ENCODE measurements at places on chromosomes 11 and 22.

DNA sequence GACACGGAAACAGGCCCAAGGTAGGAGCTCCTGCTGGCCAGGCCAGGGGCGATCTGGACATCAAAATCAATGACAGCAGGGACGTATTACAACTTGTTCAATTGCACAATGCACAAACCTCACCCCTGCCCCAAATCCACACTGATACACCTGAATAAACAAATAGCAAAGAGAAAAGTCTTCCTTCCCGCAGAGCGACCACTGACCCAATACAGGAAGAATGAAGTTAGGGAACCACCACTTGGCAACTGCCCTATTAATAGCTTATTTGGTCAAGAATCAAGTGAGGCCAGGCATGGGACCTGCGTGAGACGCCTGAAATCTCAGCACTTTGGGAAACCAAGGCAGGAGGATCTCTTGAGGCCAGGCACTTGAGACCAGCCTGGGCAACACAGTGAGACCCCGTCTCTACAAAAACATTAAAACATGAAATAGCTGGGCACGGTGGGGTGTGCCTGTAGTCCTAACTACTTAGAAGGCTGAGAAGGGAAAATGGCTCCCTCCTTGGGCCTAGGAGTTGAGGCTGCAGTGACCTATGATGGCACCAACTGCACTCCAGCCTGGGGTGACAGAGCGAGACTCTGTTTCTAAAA lies 109.1 kb downstream of the MED15 start:
- no peak for DNase-seq

GRCh38 chr11:60844870-60845221 lies 2.9 kb downstream of the CCDC86 start:
- DNase-seq = no peak

- DNase-seq = no peak
These were observed 9.3 kb downstream of the TENM4 start for GRCh38 chr11:79431535-79431934.

DNA sequence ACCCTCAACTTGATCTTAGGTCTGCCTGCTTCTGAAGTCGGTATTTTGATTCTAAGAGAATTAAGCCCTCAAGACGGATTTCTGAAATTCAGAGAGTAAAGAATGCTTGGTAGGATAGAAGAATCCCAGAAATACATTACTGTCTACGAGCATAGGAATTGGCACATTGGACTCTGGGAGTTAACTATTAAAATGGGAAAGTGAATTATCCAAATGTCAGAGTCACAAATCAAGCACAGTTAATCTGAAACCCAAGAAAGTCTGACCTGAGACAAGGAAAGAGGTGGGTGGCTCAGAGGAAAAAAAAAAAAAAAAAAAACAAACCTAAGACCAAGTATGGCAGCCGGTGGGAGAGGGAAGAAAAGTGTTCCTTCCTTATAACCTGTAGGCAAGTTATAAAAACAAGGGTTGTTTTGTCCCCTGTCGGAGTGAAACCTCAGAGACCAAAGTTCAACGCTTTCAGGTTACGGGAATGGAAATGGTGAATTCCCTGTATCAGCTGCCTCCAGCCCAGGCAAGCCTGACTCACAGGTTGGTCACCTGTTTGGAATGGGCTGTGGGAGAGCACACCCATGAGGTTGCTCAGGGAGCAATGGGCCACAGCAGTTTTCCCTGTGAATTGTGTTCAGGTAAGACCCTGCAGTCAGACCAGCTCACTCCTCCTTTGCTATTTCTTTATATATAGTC lies 139.0 kb downstream of the ETS1 start:
- DNase-seq = no peak

DNA sequence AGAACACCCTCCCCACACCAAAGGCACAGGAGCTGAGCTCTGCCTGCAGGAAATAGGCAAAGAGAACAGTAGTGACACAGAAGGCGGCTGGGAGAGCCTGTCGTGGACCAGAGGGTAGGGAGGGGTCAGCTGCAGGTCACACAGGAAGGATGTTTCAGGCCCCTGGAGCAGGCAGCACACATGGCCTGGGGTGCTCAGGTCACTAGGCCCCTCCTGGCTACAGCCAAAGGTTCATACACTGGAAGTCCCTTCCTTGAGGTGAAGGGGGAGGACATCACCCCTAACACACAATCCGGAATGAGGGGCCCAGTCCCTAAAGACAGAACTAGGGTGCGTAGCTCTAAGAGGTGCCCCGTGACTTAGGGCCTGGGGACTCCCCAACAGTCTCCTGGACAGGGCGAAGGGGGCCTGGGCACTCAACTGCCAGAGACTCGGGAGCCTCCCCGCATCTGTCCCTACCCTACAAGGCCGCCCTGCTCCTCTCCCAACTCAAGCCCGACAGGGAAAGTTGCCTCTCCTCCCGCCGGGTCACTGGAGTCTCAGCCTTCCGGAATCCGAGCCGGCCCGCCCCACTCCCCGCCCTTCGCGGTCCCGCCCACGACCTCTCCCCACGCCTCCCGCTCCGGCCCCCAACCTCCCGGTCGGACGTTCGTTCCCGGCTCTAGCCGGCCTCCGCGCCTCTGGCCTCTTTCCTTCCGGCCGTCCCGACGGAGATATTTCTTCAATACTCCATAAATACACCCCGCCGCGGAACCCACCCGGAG lies at the start of gene CYB5R2:
TSS of gene CYB5R2 (minus strand) at position 541 of the 764 bp plus-strand sequence. CDS start 675 bp downstream, outside the sequence.
- no peak for DNase-seq

GRCh38 chr11:132421555-132421954 lies 1051.1 kb downstream of the NTM start:
- DNase-seq = no peak

- no peak for DNase-seq
These were observed 171.7 kb downstream of the DBX1 start for GRCh38 chr11:19988598-19988997.
